Stimulated activated CD4-positive, alpha-beta T cell treated with anti-CD3 and anti-CD28 coated beads, Interleukin-4, amount 100 ng/mL, for 1 hour (primary cell): ENCODE measurements at places on chromosomes 1 and 21.

DNA sequence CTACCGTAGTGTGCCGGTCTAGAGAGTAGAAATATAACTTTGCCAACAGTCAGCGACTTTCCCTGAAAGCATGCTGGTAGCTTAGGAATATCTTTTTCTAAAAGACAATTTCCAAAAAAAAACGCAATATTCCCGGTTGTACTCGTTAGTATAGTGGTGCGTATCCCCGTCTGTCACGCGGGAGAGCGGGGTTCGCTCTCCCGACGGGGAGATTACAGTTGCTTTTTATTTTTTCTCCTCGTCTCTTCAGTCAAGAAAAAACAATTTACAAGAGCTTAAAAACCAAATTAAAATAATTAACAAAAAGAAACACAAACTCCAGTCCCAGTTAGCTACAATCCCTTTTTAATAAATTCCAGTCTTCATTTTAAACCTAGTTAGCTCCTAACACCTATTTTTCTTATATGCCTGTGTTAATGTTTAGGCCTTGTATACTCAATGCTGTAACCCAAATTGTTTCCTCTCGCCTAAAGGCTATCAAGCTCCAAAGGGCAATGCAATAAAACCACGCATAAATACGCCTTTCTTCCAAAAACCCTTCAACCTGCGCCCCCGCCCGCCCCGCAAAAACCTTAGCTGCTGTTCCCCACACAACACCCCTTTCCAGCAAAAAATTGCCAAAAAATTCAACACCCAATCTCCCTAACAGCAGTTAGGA lies 7.8 kb downstream of the HSPA6 start:
- DNase-seq, result no peak

GRCh38 chr1:18751425-18751824 lies 108.0 kb downstream of the TAS1R2 start:
- no peak for DNase-seq

GRCh38 chr1:181669246-181669645 lies 185.9 kb downstream of the CACNA1E start:
- no peak for DNase-seq

DNA sequence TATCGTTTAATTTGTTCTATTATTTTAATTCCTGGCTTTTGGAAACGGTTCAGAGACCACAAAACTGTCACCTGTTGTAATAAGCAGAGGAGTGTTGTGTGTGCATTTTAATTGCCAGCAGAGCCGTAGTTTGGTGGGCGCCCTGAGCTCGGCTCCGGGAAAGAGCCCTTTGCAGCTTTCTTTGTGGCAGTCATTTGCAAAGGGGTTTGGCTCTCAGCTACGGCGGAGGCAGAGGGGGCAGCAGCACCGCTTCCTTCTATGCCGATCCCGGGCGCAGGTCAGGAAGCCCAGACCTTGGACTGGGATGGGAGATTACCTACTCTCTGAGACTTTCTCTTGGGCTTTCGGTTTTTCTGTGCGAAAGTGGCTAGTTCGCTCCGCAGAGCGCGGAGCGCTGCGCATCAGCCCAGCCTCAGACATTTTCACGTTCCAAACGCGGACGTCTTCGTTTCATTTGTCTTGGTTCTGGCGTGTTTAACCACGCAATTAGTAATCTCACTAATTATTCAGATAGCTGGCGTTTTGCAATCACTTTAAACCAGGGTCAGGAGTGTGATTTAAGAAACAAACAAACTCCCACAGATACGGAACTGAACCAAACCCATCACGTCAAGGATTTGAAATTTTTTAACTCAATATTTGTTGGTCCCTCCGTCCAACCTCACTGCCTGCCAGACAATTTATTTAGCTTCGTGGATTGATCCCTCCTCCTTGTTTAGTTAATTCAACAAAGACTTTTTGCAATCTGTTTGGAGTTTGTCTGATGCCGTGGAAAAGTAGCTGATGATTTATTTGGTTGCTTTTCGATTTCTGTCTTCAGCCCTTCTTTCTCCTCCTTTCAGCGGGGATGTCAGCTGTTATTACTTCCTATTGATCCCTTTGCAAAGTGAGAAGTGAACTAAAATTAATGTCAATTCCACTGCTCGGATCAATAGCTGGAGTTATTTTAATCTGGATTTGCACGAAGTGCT lies 3.9 kb downstream of the RNF220 start:
- peak; percentile 18 for DNase-seq

DNA sequence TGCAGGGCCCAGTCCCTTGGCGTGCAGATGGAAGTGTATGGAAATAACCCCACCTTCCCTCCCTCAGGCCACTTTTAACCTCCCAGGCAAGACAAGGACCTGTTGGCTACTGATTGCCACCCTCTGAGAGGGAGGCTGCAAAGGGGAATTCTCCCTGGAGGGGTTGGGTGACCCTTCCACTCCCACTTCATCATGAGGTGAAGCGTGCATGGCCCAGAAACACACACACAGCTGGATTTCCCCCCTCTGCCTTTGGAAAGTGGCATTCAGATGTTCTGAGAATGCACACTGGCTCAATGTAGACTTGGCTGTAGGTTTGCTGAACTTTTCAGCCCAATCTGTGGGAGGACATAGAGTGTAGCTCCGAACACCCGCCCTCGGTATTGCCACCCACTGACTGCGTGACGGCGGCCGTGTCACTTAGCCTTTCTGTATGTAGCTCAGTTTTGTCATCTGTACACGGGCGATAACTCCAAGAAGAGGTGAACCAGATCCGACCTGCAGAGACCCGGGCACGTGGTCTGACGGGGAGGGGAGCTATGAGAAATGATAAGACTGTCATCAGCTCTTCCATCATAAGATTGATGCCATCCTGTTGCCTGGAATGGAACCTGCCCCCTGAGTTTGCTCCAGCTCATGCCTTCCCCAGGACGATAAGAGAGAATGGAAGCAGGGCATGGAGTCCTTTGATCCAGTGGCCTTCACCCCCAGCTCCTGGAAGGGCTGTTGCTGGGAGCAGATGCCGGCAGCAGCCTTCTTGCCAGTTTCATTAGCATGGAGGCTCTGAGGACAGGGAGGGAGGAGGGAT lies 19.3 kb downstream of the MIIP start:
- no peak for DNase-seq

DNA sequence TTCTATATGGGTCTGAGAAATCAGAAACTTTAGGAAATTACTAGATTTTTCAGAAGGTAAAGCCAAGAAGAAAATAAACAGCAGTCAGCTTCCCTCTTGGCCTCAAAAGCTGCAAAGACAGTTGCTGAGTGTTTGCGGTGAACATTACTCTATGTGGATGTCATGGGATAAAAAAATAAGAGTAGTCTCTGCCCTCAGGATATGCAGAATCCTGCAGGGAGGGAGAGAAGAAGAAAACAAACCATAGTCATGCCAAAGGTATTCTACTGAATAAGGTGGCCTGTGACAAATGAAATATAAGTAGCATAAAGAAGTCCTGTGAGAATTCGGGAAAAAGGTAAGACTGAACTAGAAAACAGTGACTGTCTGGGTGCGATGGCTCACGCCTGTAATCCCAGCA lies 19.0 kb downstream of the YARS1 start:
- DNase-seq, result no peak
